Activated CD4-positive, alpha-beta T cell treated with anti-CD3 and anti-CD28 coated beads, Interleukin-2, amount 50 U/mL, for 4 hours (primary cell): ENCODE measurements at places on chromosomes 5 and 9.

DNA sequence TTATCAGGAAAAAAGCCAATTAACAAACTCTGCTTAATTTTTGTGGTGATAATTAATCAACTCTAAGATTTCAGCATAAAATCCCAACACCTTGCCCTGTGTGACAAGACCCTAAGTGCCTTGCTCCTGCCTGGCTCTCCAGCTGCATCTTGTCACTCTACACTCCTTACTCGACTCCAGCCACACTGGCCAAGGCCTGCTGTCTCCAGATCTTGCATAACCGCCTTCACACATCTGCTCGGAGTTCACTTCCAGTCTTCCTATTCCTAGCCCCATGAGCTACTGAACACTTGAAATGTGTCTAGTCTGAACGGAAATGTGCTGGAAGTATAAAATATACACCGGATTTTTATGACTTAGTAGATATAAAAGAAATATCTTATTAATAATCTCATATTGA is 259.6 kb downstream of the EPB41L4A start:
- no peak for DNase-seq

DNA sequence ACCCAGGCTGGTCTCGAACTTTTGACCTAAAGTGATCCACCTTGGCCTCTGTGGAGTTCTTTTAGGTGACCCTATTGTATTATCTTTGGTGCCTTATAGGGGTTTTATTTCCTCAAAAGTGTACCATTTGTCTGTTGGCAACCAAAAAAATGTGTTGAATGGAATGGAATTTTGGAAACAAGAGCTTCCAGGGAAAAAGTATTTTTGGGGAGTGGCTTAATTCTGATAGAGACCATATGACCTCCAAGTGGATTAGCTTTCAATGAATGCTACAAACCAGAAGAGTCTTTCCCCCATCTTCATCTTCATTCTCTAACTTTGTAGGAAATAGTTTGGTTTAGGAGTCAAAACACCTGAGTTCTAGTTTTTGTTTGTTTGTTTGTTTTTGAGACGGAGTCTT is 3.4 kb upstream of the OGN start:
- no peak for DNase-seq

DNA sequence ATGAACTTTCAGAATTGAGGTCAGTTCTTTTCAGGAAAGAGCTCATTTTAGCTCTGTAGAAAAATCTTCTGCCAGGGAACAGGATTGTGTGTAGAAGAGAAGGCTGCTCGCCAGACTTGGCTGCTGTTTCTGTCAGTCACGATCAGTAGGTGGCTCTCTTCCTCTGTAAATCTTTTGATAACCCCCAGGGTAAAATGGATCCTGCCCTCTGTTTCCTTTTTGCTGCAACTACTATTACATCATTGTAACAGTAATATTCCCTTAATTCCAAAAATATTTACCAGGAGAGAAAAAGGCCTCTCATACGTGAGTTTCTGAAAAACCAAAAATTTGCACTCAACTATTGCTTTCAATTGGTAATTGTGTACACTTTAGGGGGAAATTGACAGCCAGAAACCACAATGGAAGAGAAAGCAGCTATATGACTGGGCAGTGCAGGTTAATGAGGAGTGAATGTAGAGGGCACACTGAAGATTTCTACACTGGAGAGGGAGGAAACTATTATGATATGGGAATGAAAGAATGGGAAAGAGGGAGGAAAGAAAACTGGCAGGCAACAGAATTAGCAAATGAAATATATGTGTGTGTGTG is 12.3 kb downstream of the IFNA21 start:
- no peak for DNase-seq

- no peak for DNase-seq
Measured at GRCh38 chr5:68557162-68557936, 341.8 kb downstream of the PIK3R1 start.

DNA sequence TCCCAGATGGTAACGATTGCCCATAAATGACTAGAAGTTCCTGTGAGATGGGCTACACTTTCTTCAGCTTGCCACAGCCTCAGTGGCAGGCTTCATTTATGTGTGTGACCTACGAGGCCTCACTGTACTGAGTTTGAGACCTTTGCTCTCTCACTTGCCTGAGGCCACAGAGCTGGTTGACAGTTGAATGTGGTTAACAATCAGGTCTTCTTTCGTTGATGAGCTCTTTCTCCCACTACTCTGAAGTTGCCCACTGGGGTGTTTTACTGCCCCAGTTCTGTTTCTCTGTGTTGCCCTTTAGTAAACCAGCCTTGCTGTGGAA is 70.5 kb downstream of the CYFIP2 start:
- DNase-seq = no peak

- DNase-seq = no peak
Measured at GRCh38 chr9:92468206-92468605, 14.1 kb downstream of the ASPN start.

- no peak for DNase-seq
Measured at GRCh38 chr5:60387051-60387440, 312.9 kb downstream of the DEPDC1B start.

- no peak for DNase-seq
Measured at GRCh38 chr5:92637960-92638359, 943.1 kb downstream of the NR2F1-AS1 start.

GRCh38 chr5:164202338-164202737 is 696.9 kb downstream of the MAT2B start:
- DNase-seq = no peak

DNA sequence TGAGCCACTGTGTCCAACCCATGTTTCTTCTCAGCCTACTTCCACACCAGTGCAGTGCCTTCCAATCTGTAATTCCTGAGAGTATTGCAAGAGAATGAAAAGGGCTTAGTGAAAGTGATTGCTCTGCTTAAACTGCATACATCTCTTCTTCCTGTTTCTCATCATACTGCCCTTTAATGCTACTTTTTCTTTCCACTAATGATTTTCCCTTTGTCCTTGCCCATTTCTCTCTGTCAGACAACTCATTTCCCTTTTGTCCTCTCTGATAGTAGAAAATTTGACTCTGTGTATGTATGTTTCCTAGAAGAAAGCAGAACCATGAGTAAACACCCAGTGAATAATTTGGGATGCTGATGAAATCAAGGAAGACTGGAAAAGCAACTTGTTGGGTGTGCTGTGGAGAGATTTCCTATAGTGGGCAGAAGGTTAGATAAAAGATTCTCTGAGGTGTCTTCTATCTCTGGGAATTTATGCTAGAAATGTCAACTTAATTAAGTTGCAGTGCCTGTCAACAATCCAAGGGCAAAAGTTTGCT is 102.2 kb upstream of the CHD1 start:
- DNase-seq = no peak

GRCh38 chr5:43352915-43353314 is 39.7 kb upstream of the HMGCS1 start:
- DNase-seq = no peak

- DNase-seq = no peak
Measured at GRCh38 chr9:70556771-70557170, 142.3 kb upstream of the KLF9 start.

DNA sequence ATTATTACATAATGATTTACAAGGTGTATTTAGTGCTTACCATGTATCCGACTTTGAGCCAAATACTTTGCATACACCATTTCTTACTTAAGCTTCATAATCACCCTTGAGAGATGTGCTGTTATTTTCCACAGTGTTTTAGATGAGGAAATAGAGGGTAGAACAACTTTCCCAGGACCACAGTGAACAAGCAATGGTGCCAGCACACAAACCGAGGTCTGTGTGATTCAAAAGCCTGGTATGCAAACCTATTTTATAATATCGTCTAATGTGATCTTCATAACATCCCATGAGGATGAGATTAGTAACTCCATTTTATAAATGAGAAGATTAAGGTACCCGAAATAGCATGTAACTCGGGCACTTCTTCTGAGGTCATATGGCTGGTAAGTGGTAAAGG is 294.7 kb downstream of the NSG2 start:
- DNase-seq = no peak

DNA sequence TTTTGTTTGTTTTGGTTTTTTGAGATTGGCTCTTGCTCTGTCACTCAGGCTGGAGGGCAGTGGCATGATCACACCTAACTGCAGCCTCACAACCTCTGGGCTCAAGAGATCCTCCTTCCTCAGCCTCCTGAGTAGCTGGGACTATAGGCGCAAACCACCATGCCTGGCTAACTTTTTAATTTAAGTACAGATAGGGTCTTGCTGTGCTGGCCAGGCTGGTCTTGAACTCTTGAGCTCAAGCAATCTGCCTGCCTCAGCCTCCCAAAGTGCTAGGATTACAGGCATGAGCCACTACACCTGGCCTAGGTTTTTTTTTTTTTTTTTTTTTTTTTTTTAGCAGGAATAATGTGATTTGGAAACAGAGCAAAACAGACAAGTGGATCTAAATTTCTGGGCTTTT is 37.6 kb downstream of the MARCHF6 start:
- no peak for DNase-seq
